Activated CD4-positive, alpha-beta T cell treated with anti-CD3 and anti-CD28 coated beads for 48 hours (primary cell): ENCODE measurements at places on chromosomes 1 and 21.
A peak's percentile ranks its signal among the peaks of the same experiment; 100 is the strongest.

GRCh38 chr1:208170252-208170651 lies 73.9 kb downstream of the PLXNA2 start:
- no peak for DNase-seq

DNA sequence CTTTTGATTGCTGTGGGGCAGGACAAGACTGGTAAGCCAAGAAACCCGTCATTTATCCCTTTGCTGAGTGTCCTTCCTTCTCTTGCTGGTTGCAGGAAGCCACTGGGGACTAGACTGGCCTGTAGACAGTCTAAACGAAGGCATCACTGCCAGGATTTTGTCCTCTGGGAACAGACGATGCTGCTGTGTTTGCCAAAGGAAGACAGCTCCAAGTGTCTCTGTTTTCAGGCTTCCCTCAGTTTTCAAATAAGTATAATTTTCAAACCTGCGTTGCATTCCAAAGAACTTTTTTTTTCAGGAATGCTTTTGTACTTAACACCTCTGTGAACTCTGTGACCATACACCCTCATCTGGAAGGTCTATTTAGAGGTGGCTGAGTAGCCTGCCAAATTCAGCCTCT lies 269.4 kb downstream of the HLX start:
- no peak for DNase-seq

GRCh38 chr1:67460676-67461500 lies 30.7 kb upstream of the SERBP1 start:
- no peak for DNase-seq

GRCh38 chr1:14678011-14678638 lies 79.6 kb downstream of the KAZN start:
- no peak for DNase-seq

GRCh38 chr1:2441746-2442145 lies 29.4 kb upstream of the PEX10 start:
- DNase-seq, result no peak

DNA sequence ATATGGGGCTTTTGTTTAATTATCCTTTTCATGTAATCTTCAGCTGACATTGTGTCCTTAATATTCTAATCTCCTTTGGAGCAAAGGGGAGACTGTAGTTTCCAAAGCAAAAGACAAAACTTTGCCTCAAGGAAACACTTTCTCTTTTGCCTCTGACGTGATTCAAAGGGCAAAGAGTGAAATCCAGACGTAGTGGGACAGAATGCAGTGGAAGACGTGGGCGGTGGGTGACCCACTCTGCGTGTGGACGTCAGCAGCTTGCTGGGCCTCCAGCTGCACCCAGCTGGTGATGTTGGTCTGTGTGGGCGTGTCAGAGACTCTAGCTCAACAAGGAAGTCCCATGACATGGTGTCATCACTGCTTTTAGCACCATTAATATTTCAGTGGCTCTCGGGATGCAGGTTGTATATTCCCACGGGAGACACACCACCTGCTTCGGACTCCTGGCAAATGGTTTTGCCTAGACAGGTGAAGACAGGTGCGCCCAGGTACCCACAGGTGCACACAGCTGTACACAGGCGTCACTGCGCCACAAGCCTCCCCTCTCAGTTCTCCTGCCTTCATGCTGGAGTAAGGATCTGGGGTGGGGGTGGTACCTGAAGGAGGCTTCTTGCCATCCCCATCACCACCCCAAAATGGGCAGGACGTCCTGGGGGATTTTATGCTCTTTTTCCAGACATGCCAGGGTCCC lies 292.1 kb upstream of the VAMP3 start:
- DNase-seq, result peak; percentile 13

DNA sequence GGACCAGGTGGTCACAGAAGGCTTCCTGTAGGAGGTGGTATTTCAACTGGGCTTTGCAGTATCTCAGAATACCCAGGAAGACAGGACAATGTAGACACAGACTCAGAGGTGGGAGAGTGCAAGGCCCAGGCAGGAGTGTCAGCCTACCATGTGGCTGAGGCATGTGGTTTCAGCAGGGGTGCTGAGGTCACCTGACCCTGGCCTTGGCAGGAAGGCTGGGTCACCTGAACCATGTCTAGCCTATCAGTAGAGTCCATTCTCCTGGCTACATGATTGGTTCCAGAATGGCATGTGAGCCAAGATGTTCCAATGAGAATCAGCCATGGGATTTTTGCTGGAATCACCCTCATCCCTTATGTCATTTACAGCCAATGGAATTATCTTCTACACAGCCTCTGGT lies 169.4 kb downstream of the ACTL8 start:
- no peak for DNase-seq

DNA sequence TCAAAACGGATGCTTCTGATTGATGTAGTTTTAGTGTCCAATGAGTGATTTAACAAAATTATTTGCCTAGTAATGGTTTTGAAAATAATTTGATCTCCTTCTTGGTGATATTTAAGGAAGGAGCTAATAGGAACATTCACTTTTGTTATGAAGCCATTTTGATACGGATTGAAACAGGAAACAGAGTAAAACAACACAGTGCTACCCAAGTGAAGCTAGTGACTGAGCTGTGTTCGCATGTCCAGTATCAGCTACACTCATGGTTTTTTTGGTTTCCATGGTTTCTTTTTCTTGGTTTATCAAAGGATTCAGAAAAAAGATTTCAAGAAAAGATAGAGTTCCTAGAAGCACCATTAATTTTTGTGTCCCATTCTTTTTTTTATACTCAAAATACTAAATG lies 40.1 kb upstream of the PLEKHO1 start:
- no peak for DNase-seq

DNA sequence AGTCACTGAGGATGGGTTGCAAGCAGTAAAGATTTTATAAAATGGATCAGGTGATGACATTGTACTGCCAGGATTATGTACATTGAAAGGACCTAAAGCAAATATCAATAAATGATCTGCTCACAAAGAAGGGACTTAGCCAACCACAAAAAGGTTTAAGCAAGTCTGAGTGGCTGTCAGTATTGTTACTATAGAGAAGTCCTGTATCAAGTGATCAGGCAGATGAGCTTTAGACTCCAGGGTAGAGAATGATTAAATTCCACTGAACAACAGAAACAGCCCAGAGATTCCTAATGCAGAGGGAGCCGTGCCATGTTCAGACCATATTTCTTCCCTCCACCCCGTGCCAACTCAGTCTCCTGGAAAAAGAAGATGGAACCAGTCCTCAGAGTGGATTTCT lies 138.9 kb downstream of the SETD4 start:
- DNase-seq, result no peak

DNA sequence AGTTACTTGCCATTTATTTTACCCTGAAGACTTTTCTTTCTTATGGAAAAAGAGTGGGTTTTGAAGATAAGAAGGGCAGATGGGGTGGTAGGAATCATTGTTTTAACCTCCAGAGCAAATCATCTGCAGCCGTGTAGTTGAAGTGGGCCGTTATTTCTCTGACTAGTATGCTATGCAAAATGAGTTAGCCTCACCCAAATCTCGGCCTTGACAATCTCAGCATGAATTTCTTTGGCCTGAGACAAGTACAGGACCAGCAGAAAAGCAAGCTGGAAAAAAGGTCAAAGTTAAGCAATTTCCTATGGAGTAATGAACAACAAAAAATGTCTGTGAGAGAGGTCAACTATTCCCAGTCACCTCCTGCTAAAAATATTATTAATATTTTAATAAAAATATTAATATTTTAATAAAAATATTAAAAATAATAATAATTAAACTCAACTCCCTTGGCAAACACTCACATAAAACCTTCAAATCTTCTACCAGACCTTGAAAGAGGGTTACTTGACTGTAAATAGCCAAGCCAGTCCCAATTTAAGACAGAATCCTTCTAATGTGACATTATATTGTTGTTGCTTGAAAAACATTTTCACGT lies 6.8 kb upstream of the TEKT2 start:
- DNase-seq, result no peak

GRCh38 chr1:98264727-98265126 lies 343.9 kb upstream of the DPYD start:
- no peak for DNase-seq

- no peak for DNase-seq
These were observed 544.2 kb upstream of the ZRANB2 start for GRCh38 chr1:71625004-71625403.

DNA sequence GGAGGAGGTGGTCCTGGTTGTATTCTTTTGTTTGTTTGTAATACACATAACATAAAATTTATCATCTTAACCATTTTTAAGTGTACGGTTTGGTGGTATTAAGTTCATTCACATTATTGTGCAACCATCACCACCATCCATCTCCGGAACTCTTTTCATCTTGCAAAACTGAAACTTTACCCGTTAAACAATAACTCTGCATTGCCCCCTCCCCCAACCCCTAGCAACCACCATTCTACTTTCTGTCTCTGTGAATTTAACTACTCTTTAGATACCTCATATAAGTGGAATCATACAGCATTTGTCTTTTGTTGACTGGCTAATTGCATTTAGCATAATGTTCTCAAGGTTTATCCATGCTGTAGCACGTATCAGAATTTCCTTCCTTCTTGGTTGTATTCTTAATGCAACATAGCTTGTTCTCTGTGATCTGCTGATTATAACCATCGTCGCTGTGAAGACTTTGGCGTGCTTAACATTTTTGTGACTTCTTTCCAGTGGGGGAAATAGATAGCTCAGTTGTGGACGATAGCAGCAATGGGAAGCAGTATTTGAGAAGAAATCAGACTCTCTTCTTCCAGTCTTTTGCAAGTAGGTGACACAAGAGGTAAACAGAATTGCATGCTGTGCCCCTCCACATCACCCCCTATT lies 117.5 kb upstream of the HOOK1 start:
- DNase-seq, result peak; percentile 32

GRCh38 chr1:21672478-21673276 lies 3.5 kb upstream of the RAP1GAP start:
- no peak for DNase-seq

DNA sequence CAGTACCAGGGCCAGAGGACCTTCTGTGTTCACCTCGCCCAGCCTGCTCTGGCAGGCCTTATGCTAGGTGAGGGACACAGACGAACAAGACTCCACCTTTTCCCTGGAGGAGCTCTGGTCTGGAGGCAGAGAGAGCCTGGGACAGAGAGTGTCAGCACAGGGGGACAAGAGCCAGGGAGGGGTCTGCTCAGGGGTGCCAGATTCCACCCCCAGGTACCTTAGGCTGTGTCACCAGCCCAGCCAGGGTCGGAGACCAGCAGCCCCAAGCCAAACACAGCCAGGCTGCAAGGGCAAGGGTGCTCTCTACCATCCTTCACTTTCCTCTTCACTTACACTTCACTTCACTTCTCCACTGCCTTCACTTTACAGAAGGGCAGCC lies 4.3 kb upstream of the LRP8 start:
- DNase-seq, result no peak

DNA sequence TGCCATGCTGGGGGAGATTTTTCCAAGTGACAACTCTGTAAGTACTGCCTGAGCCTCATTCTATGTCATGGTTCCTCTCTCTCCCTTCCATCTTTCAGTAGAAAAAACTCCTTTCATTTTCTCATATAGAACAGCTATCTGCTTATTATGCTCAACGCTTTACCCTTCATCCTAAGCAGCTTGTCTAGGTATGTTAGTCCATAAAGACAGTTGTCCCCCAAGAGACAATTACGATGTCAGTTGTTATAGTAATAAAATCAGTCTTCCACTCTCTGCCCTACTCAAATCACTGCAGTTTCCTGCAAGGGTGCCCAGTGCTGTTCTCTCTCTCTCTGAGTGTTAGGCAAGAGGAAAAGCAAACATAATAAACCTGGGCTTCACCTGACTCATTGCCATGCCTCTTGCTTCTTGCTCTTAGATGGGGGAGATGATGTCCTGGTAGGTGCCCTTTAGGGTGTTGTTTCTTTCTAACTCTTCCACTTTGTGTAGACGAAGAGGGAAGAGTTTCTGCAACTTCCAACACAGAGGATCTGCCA lies 59.4 kb downstream of the PAPPA2 start:
- no peak for DNase-seq

- no peak for DNase-seq
These were observed 389.7 kb downstream of the NTNG1 start for GRCh38 chr1:107530543-107530942.

GRCh38 chr1:201742476-201742875 lies 86.5 kb upstream of the IPO9 start:
- no peak for DNase-seq

DNA sequence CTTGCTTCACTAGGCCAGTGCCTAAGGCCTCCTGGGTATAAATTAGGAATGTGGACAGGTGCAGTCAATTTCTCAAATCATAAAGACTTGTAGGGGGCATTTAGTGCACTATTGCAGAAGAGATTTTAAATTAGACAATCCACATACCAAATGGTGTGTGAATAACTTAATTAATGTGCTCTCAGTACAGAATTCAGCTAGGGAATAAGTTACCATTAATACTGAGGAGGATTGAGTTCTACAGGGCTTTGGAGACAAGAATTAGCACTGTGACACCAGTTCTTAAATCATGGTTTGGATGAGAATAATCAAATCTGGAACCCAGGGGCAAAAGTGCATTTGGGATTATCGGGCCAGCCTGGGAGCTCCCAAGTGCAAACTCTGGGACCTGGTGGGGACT lies 1.7 kb downstream of the SYPL2 start:
- no peak for DNase-seq

DNA sequence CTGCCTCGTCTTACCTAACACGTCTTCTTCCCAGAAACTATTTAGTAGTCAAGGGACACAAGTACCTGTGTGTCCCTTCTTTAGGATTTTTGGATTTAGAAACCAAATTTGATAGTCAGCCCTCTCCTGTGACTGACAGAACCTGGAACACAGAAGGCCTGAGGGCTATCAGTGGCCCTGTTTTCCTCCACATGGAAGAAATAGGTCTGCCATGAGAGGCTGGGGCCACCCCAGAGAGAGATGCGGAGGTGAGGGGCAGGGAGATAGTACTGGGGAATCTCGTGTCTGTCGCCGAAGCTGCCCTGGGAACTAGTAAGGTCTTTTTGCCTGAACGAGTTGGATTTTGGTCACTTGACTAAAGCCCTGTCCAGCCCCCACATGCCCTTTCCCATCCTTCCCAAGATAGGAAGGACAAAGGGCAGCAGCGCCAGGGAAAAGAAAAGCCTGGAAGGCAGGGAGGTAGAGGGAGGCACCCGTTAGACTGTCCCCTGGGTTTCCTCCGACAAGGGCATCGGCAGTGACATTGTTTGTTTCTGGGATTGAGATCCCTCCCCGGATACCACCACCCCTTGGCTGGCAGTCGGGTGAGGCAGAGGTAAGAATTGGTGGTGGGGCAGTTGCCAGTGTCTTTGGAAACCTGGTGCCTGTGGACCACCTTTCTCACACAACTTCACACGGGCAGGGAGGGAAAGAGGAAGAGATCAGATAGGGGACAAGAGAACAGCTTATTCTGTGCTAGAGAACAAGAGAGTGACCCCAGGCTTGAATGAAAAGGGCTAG lies 19.8 kb downstream of the SMIM12 start:
- DNase-seq, result no peak
